SW480 (cell line): ENCODE measurements at places on chromosomes 2 and 18.

DNA sequence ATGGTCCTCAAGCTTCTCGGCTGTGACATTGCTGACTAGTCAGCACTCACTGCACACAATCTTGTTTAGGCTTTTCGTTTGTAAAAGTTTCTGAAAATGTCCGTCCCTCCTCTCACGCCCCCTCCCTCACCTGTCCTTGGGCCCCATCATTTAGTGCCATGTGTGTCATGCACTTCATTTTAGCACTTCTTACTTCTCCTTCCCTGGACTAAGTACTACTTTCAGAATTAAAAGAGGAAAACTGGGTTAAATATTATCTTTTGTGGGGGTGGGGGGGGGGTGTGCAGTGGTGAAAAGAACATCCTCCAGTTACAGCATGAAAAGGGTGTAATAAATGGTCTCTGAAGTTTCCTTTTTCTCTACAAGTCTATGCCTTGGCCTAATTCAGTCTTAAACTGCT is 182.0 kb upstream of the SP5 start:
- no peak for DNase-seq

GRCh38 chr18:79210002-79210910 is 141.1 kb downstream of the ATP9B start:
- no peak for DNase-seq

- no peak for DNase-seq
These were observed 44.5 kb downstream of the SH3RF3 start for GRCh38 chr2:109173311-109174171.

DNA sequence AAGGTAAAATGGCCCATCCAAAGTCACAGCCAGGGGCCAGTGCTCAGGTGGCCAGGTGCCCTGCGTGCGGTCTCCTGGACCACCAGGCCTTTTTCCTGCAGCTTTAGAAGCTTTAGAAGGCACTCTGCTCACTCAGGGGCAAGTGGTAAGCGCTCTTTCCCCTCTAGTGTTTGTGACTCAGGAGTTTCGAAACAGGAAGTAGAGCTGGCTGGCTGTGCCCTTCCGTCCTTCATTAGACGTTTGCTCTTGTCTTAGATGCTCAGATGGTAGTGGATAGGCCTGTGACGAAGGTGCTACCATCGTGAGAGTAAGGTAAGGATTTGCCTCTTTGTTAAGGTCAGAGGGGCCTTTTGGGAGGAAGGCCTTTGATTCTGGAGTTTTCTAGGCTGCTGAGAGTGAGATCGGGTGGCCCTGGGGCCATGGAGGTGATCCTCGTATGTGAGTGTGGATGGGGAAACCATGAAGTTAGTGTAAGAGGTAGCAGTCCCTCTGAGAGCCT is at the start of gene CASP8:
TSS of gene CASP8 (plus strand) at position 235 of the 499 bp plus-strand sequence. CDS start 5,951 bp downstream, outside the sequence.
- no peak for DNase-seq

DNA sequence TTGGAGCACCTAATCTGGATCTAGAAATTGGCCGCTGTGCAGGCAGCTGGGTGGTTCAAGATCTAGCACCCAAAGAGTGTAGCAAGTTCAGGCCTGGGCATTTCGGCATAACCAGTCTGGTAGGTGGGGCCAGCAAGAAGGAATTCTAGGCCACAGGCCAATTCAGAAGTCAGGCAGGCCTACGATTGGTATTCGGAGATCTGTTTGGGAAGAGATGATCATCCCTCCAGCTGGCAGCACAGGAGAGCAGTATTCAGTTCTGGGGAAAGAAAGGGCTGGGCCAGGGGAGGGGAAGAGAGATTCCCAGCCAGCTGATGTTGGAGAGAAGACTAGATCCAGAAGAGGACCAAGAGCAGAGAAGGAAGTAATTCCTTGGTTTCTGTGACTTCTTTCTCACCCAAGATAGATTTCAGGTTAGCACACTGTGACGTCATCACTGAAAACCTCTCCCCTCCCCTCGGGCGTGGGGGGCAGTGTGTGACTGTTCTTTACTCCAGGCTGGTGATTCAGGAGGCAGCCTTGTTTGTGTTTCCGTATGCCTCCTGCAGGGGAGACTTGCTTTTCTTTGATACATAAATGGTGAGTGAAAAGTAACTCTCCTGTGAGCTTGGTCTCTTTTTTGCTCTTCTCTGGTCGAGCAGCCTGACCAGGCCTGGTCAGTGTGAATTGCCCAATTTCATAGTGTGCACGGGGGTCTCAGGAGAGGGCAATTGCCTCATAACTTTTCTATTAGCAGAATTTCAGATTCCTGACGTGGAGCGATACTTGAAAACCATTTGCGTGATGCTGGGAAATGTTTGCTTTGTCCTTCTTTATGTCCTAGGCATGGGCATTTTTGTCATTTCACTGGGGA is 61.1 kb downstream of the MEIS1 start:
- DNase-seq, result no peak

DNA sequence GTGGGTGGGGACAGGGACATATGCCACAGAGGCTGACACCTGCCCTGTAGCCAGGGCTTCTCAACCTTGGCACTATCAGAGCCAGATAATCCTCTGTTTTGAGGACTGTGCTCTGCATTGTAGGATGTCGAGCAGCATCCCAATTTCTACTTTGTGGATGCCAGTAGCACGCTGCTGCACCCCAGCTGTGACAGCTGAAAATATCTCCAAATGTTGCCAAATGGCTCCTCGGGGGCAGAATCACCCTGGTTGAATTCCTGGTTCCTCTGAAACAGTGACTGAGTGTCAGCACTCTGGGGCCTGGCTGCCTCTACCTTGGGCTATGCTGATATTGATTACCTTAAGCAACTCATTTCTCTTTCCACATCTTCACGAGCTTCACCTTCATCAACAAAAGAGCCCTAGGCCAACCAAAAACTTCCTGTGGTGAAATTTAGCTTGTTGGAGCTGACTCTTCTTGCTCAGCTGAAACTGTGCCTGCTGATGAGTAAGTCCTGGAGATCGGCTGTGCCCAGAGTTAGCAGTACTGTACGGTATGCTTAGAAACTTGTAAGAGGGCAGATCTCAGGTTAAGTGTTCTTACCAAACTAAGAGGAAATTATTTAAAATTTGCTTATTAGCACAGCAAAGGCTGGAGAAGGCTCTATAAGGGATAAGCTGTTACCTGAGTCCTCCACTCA is 138.1 kb downstream of the SEPTIN10 start:
- DNase-seq, result no peak

DNA sequence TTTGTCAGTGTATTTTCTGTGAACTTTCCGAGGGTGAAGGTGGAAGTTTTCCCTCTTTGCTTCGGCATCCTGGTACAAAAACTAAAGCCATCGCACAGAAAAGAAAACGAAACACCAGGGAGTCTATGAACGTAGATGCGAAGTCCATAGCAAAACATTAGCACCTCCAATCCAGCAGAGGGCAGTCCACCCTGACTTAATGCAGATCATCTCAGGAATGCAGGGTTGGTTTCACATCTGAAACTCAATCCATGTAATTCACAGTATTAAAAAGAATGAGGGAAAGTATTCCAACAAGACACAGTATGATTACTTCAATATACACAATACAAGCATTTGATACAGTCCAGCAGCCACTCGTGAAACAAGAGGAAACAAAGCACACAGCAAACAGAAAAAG is 70.8 kb downstream of the RTP5 start:
- no peak for DNase-seq

DNA sequence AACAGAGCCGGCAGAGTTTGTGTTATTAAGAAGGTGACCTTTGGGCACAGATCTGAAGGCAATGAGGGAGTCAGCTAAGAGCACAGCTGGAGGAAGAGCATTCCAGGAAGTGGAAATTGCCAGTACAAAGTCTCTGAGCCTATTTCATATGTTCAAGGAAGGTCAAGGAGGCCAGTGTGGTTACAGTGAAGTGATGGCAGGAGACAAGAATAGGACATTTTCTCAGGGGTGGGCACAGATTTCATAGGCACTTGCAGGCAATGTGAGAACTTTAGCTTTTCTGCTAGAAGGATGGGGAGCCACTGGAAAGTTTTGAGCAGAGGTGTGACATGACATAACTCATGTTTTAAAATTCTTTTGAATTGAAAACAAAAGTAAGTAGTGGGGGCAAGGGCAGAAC is 50.3 kb downstream of the ARHGAP25 start:
- no peak for DNase-seq

GRCh38 chr2:201699416-201699815 is 972 bp upstream of the MPP4 start:
- DNase-seq, result no peak

DNA sequence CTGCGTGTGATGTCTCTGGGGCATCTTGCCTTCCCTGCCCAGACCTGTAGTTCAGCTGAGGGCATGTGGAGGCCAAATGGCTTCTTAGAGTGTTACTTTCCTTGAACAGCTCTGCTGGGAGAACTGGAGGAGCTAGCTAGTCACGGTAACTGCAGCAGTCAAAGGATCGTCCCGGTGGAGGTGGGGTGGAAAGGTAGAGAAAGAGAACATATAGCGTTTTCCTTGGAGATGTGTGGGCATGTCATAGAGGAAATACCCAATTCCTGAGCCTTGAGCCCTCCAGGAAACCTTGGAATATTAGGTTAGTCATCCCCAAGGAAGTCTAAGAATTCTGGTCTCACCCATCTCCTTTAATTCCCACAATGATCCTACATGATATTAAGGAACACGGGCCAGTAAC is 33.5 kb upstream of the IL37 start:
- no peak for DNase-seq

- no peak for DNase-seq
These were observed 36.9 kb upstream of the SLC14A1 start for GRCh38 chr18:45686891-45687611.

GRCh38 chr2:84234103-84234502 is 225.0 kb downstream of the SUCLG1 start:
- no peak for DNase-seq

DNA sequence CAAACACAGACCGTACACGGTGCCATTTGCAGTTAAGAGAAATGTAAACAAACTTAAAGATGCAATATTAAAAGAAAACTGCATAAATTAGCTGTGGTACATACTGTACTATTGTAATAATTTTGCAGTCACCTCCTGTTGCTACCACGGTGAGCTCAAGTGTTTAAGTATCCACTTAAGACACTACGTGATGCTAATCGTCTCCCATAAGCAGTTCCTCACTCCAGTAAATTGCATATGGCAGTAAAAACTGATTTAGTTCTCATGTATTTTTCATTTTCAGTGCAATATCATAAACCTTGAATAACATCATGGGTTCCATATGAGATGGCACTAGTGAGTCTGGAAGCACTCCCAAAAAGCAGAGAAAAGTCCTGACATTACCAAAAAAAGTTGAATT is 14.4 kb downstream of the CLEC4F start:
- no peak for DNase-seq

DNA sequence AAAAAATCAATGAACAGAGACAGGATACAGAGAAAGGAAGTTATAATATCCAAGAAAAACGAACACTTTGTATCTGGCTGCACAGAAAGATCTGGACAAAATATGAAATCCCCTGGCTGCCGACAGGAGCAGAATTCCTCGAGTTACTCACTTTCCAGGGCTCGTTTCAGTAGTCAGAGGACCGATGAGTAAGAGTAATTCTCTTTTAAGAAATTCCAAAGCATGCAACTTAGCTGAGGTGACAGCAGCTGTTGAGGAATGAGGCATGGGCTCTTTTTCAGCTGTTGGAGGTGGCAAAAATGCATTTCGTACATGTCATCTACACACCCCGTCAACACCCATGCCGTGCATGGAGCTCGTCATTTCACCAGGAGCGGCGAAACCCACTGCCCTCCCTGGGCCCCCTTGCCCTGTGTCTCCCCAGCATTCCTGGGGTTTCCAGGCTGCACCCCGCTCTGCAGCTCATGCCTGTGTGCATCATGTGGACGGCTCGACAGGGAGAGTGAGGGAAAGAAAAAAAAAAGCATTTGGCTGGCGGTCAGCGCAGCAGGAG is 210.8 kb upstream of the SMIM21 start:
- no peak for DNase-seq

GRCh38 chr2:85131116-85131515 is 2.1 kb upstream of the TCF7L1 start:
- no peak for DNase-seq

DNA sequence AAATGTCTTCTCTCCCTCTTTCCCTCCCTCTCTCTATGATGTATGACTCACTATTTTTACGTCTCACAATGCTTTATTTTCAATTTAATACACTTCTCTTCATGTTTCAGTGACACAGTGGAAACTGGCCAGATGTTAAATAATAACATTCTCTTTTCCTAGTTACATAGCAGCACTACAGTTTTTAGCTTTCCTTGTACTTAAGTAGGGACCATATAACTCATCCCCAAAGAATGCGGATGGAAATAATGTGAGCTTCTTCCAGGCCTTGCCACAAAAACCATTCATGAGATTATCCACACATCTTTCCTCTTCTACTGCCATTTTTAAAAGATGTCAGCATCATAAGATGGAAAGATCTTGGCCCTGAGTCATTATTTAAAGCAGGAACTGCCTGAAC is 789.4 kb downstream of the LRP1B start:
- DNase-seq, result no peak
